Naive thymus-derived CD8-positive, alpha-beta T cell (primary cell): ENCODE measurements at places on chromosomes 4 and X. TPM values are rescaled to one million over a fixed set of nuclear protein-coding genes. Genes with fewer than 3 reads are reported as not detected.

GPC4 gene
- not detected for total RNA-seq

GABRG1 gene
- not detected for total RNA-seq

TMPRSS11B gene
- total RNA-seq: not detected

LIMCH1 gene
- not detected for total RNA-seq

DNA sequence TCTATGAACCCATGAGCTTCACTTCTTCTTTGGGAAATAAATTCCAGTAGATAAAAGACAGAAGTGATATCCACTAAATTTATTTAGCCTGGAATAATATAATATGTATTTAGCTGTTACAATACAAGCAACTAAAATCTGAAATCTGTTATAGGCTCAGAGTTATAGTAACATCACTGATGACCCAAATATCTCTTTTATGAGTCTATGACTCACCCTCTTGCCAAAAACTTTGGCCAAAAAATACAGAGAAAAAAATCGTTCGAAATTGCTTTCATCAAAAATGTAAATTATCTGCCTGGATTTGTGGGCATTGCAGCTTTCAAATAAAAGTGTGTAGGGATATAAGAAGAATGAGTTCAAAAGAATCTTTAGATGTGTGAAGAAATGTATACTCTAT is 89.4 kb upstream of the DKK2 start:
- no peak for DNase-seq

DNA sequence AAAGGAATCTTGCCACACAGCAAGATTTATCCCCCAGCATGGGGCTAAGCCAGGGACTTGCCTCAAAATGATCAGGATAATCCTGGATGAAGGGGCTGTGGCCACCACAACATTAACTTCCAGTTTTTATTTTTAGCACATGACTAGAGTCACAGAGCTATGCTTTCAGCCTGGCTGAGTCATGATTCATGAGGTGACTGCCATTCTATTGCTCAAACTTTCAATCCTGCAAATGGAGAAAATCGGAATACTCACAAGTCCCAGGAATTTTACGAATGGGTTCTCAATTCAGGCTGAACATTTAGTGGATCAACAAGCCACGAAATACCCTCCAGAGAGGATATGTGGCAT is 70.7 kb upstream of the HPGD start:
- DNase-seq: no peak

DNA sequence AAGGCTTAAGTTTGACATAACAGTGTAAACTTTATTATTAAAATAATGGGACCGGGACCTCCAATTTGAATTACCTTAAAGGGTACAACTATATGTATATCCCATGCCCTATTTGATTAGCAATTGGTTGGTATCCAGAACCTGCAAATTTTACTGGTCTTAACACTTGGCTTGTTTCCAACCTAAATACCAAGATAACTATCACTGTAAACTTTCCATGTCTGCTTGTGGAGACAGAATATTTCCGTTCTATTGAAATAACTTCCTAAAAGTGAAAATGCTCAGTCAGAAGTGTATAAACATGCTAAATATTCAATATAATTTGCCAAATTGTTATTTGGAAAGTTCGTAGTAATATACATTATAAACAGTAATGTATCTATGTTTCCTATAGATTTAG is 154.0 kb downstream of the TMEM47 start:
- DNase-seq: no peak

DNA sequence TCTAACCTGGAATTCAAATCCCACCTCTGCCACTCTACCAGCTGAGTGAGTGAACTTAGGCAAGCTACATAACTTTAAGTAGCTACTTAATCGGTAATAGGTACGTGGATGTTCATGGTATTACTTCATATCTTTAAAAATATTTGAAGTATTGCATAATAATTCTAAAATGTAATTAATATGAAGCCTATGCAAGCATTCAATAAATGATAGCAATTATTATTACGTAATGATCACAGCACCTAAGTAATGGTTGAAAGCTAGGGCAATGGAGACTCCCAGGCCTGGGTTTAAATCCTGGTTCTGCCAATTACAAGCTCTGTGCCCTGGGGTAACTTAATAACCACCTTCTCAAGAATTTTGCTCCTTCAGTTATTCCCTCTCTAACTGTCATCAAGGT is 26.7 kb downstream of the LHFPL1 start:
- DNase-seq: no peak

DNA sequence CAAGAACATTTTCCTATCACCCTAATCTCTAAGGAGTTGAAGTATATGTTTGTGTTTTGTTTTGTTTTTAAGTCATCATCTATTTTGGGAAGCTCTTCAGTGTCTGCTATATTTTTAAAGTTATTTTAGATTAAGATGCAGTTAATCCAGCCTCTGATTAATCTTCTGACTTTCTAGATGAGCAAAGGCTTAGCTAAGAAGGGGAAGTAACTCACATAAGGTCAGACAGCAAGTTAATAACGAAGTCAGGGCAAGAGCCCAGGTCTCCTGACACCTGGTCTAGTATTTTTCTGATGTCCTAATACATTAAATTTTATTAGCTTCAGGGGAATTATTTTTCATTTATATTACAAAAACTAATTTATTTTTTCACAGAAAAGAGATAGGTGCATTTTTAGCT is 168.5 kb downstream of the SOWAHB start:
- no peak for DNase-seq

DNA sequence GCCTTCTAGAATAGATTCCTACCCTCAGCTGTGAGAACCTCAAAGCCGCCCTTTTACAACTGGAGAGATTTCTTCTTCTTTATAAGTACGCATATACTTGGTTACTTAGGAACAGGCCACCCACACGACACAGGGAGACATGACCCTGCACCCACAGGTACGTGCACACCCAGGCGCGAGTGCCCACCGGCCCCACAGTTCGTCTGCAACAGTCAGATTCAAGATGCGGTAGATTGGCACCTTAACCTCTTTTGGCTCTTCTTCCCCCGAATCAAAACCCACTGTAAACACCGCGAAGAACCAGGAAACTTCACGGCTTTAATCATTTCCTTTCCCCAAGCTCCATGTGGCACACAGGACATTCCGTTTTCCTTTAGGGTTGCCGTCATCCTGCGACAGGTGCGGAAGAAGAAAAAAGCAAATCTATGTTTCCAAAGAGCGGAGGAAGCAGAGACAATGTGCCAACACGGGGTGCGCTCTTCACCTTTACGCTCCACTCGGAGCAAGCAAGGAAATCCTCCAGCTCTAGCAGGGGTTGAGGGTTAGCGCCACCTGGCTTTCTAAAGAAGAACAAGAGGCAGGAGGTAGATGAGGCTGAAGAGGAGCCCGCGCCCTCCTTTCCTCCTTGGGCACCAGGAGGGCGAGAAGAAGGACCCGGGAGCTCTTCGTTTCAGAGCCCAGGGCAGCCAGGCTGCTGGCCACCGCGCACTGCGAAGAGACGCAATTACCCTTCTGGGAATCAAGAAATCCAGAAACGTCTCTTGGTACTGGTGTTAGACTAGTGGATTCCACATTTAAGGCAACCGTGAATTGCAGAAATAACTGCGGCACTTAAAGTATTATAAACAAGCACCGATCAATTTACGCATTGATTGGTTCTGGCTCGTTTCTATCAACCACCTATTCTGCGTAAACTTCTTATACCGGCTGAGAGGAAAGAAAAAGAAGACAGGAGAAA is 35.7 kb downstream of the HAND2 start:
- DNase-seq: no peak

GRCh38 chr4:52265781-52266525 is 214.8 kb downstream of the SPATA18 start:
- DNase-seq: no peak

DNA sequence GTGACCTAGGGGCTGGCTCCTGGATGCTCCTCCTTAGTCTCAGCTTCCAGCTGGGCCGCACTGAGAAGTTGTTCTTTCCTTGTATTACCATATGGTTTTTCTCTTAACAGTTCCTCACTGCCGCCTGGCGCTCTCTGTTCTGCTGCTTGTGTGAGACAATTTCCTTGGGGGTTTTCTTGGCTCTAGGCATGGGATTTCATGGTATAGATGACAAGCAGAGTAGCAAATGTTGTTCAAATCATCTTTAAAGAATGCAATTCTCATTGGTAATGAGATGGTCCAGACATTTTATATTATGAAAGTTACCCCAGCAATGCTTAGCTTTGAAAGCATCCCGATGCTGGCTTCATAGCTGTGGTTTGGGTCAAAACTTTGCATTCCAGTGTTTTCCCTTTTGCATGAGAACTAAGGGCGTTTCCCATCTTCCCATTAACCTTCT is 37.6 kb downstream of the SEPTIN11 start:
- DNase-seq: no peak
